ENCODE measurements at places on chromosomes 12 and 14.

GRCh38 chr12:7092986-7093460, 778 bp upstream of the C1R start:
- DNase-seq = no peak

GRCh38 chr12:116325336-116325664, 47.8 kb upstream of the MED13L start:
- no peak for DNase-seq

DNA sequence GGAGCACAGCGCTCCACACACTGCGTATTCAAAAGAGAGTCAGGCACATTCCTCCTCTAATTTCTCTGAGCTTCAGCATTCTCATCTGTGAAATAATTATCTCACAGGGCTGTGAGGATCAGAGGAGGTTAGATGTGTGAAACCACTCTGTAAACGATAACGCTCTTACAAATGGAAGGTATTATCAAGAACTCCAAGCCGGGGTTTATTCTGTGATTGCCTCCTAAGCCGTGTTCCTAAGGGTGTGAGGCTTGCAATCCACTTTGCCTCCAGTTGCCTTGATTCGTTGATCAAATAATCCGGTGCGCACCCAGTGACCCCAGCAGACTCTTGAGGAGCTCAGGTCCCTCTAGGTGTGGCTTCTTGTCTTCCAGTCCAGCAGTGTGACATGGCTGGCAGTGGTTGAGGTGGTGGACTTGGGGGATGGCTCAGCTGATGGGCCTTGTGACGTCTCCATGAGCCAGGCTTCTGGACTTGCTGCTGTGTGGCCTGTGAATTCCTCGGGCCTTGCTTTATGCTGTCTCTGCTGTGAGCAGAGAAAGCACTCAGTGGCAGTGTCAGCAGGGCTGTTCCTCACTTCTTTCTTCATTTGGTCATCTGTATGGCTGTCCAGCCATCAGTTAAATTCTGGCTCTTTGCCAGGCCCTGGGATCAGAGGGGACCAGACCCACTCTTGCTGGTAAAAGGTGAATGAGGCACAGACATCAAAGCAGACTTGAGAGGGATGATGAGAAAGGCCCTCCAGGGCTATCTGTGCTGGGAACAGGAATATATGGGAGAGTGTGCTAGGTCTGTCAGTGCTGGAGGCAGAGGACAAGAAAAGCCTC, 71.0 kb downstream of the SLC25A47 start:
- no peak for DNase-seq

GRCh38 chr12:104786352-104786751, 171.7 kb downstream of the SLC41A2 start:
- no peak for DNase-seq

DNA sequence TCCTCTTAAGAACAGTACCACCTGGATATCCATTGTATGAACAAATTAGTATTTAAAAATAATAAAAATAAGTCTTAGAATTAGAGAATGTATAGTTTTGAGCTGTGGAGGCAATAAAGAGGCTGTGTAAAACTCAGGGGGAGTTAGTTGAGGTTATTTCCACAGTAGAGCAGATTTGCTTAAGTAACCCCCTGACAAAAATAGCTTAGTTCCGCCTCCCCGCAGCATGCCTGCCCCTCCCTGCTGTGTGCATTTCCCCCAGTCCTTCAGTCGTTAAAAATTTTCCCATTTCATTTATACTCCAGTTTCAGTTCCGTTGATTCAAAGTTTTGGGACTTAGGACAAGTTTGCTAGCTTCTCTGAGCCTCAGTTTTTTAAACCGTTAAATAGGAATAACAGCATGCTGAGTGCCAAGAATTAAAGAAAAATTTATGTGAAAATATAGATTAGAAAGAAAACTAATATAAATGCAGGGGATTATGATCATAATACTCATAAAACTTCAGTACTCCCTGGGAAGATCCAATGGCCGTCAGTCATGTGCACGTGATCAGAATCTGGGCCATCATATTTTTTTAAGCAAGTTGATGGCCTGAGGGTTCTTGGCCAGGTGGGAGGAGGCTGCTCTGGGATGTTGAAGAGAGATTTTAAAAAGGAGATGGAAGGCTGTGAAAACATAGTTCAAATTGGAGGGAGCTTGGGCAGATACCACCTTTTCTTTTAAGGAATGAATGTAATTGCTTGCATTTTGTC, 14.5 kb upstream of the SLC38A2 start:
- DNase-seq = peak; percentile 78

GRCh38 chr12:89405626-89406345, 53.5 kb upstream of the DUSP6 start:
- no peak for DNase-seq

DNA sequence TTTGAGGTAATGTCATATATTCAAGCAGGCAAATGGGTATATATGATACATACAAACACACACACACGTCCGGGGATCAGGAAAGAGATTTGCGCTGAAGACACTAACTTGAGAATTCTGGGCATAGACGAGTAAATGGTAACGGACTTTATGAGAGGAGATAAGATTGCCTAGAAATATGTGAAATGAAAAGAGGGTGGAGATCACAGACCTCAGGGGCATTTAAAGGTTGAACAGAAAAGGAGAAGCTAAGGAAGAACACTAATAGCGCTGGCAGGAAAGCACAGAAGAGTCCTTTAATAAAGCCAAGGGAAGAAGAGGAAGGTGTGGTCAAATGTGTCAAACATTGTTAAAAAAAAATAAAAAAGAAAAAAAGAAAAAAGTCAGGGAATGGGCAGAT, 13.1 kb downstream of the CRY1 start:
- DNase-seq = no peak

DNA sequence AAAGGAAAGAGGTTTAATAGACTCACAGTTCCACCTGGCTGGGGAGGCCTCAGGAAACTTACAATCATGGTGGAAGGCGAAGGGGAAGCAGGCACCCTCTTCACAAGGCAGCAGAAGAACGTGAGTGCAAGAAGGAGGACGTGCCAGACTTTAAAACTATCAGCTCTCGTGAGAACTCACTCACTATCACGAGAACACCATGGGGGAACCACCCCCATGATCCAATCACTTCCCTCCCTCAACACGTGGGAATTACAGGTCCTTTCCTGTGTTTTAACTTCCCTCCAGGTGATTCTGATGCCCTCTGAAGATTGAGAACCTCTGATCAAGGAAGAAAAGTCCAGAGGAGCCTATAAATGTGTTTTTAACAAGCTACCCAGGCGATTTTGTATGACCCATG, 358.7 kb downstream of the MED13L start:
- no peak for DNase-seq

DNA sequence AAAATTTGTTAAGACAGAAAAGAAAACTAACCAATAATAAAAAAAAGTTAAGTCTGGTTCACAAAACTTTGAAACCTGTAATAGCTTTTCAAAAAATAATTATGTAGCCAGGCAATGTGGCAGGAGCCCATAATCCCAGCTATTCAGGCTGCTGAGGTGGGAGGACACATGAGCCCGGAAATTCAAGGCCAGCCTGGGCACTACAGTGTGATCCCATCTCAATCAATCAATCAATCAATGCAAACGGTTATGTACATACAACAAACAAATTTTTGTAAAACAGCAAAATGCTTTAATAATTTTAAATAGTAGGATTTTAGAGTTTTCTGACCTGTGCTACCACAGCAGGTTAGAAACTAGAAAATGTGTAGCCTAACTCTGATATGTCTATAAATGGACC, 152.4 kb downstream of the MED13L start:
- DNase-seq = no peak

DNA sequence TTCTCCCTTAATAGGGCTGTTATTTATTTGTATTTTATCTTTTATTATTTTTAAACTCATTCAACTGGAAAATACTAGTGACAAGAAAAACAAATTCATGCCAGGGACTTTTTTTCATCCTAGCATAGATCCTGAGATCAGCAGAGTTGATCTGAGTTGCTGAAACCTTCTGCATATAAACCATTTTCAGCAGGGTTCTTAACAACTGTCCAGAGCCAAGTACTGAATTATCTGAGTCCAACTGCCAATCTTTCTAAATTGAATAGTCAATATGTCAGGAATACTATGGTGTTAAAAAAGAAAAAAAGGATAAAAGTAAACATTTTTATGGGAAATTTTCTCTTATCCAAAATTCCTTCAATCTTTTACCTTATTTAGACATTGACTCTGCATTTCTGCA, 28.6 kb downstream of the CDC42BPB start:
- DNase-seq = no peak

- peak; percentile 42 for DNase-seq
Measured at GRCh38 chr14:51967521-51967920, 21.8 kb upstream of the RTRAF start.

GRCh38 chr12:30330565-30330964, 365.1 kb downstream of the IPO8 start:
- DNase-seq = no peak

- DNase-seq = peak; percentile 44
Measured at GRCh38 chr12:6914947-6915788, 788 bp downstream of the ENO2 start.

DNA sequence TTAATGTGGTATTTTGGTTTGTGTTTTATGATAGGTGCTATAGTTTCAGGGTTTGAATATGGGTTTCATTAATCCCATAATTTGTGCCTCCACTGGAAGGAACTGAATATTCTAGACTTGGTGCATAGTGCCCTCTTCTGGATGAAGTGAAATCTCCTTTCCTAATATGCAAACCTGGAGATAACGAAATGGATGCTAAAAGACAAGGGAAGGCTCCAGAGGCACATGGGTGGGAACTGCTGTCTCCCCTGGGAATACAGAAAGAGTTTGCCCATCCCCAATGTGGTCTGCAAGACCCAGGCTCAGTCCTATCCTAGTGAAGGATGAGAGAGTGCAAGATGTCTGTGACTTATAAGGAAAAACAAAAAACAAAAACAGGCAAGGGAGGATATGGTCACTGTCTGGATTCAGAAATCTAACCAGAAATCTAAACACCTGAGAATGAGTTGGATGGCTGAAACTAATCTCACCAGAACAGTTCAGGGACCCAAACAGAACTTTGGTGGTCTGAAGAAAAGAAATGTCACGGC, 142.3 kb upstream of the TMPO start:
- peak; percentile 56 for DNase-seq

GRCh38 chr14:89288114-89288513, 128.9 kb downstream of the FOXN3 start:
- DNase-seq = no peak

DNA sequence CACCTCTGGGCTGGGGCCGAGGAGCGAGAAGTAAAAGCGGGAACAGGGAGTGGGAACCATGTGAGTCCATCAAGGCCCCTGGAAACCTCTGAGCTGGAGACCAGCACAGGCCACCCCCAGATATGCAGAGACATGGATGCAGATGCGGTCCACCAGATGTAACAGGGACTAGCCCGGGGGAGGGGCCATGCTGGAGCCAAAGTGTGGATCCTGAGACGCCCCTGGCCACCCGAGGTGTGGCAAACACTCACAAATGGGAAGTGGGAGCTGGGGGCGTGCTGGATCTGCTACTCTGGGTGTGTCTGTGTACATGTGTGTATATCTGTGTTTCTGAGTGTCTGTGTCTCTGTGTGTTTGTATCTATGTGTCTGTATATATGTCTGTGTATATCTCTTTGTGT, 12.8 kb downstream of the MYL2 start:
- DNase-seq = no peak

- DNase-seq = no peak
Measured at GRCh38 chr12:110790301-110790700, 47.6 kb upstream of the PPP1CC start.

GRCh38 chr14:102049258-102050025, 37.4 kb downstream of the HSP90AA1 start:
- DNase-seq = no peak

GRCh38 chr12:10771132-10771733, 31.2 kb downstream of the TAS2R7 start:
- peak; percentile 41 for DNase-seq

- DNase-seq = no peak
Measured at GRCh38 chr12:6708960-6709394, 8.4 kb upstream of the PIANP start.

DNA sequence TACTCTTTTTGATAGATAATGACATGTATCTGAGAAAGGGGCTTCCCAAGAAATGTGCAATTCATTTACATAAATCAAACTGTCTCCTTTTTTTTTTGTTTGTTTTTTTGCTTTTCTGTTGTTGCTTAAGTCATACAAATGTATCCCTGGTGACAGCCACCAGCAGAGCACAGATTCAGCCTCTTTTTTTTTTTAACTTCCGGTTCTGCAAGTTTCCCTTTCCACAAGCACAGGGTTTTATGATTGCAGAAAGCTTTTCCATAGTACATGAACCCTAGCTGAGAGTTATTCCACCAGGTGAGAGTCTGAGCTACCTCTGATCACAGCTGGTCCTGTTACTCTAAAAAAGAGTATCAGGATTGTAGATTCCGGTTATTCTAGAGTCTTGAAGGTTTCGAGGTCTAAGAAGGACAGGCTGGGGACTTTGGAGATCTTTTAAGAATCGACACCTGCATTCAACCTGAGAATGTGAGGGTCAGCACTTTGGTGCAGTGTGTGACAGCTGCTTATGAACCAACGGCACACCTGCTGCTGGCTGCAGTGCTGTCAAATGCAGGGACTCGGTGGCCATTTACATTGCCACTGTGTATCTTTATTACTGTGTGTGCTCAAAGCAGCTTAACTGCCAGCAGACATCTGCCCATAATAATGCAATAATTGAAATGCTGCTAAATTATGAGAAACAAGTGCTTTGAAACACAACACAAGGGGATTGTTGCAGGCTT, 551.7 kb downstream of the NRXN3 start:
- no peak for DNase-seq

- DNase-seq = no peak
Measured at GRCh38 chr12:44674875-44675274, 201.2 kb downstream of the NELL2 start.

- no peak for DNase-seq
Measured at GRCh38 chr14:51168215-51168613, 71.8 kb upstream of the TMX1 start.

GRCh38 chr12:55737581-55738122, 5.3 kb upstream of the GDF11 start:
- DNase-seq = no peak

GRCh38 chr12:68157380-68157779, 2.2 kb downstream of the IFNG start:
- no peak for DNase-seq

GRCh38 chr12:26953447-26953846, 15.2 kb downstream of the FGFR1OP2 start:
- DNase-seq = no peak

- no peak for DNase-seq
Measured at GRCh38 chr14:66680216-66680615, 172.3 kb downstream of the GPHN start.

GRCh38 chr14:102055181-102055901, 31.5 kb downstream of the HSP90AA1 start:
- DNase-seq = peak; percentile 37

- DNase-seq = peak; percentile 92
Measured at GRCh38 chr12:71685914-71686657, at the start of gene TMEM19. Gene TMEM19 (plus strand): TSS chr12:71686082. CDS start chr12:71686681, 599 bp downstream.

DNA sequence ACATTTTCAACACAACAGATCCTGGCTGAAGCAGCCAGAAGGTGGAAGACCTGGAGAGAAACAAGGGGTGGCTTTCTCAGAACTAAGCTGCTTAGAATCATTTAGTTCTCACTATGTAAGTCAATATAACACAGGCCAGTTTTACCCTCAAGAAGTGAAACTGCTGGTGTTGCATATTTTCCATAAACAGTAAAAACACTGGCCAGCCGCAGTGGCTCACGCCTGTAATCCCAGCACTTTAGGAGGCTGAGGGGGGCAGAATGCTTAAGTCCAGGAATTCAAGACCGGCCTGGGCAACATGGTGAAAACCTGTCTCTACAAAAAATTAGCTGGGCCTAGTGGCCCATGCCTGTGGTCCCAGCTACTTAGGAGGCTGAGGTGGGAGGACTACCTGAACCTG, 11.6 kb downstream of the STX2 start:
- peak; percentile 38 for DNase-seq

GRCh38 chr12:116125956-116126566, 151.4 kb downstream of the MED13L start:
- DNase-seq = no peak

- no peak for DNase-seq
Measured at GRCh38 chr14:45145214-45145613, 9.5 kb downstream of the FANCM start.

Measured in fibroblast of skin of back (primary cell).